ENCODE measurements at places on chromosomes 13 and 19.

DNA sequence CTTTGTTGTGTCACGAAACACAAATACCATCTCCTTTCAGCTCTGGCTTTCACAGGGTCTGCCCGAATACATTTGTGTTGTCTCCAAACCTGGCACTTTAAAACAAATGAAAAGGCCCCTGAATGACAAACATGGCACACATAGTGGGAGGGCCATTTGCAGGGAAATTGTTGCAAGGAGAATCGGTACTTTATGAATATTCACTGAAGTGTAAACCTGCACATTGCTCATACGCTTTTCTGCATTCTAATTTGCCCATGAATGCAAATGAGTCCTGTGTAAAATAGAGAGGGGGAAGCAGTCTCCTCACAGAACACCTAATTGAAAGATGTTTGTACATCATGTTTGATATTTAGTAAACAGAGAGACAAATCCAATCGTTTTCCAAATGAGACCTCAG lies 82.7 kb upstream of the PCDH8 start:
- no peak for DNase-seq

DNA sequence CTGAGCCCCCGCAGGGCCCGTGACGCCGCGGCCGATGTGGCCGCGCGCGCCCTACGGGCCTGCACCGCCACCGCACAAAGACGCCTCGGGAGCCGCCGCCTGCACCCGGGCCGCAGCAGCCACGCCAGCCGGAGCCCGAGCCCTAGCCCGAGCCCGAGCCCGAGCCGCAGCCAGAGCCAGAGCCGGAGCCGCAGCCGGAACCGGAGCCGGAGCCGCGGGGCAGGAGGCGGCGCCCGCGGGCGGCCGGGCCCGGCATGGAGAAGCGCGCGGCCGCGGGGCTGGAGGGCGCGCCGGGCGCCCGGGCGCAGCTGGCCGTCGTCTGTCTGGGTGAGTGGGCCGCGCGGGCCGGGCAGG lies 379 bp downstream of the LRP3 start:
- DNase-seq = no peak

DNA sequence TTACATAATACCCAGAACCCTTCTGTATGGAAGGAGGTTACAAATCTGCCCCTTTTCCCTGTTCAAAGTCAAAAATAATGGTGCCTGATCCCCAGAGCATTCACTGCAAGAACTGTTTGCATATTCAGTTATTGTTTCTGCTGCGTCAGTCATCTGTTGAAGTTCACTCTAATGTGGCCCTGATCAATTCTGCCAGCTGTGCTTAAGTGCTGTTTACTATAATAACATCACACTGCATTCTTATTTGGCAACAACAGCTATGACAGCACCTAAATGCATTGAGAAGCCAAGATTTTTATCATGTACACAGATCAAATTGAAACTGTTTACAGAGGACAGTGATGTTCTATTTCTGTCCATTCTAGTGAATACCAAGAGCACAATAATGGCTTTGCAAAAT lies 115.9 kb downstream of the DACH1 start:
- no peak for DNase-seq

- no peak for DNase-seq
Measured at GRCh38 chr13:71378961-71379905, 487.8 kb downstream of the DACH1 start.

GRCh38 chr19:19434483-19435045 lies 29.1 kb downstream of the GATAD2A start:
- DNase-seq = no peak

DNA sequence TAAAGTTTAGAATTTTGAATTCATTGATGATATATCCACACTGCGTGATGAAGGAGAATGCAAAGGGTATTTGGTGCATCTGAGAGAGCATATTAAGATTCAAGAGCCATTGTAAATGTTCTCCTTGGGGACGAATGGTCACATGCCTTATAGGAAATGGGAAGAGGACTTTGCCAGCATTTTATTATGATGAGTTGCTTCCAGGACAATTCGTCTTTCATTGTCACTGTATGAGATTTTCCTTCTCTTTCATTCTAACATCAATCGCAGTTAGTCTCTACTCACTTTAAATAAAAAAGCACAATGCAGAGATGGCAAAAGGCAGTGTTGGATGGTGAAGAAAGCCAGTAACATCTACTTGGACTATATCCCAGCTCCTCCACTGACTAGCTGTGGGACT lies 21.4 kb downstream of the WDFY2 start:
- DNase-seq = no peak

- no peak for DNase-seq
Measured at GRCh38 chr13:59300355-59301173, 863.2 kb downstream of the DIAPH3 start.

- DNase-seq = no peak
Measured at GRCh38 chr13:103878891-103879605, 812.8 kb upstream of the SLC10A2 start.

DNA sequence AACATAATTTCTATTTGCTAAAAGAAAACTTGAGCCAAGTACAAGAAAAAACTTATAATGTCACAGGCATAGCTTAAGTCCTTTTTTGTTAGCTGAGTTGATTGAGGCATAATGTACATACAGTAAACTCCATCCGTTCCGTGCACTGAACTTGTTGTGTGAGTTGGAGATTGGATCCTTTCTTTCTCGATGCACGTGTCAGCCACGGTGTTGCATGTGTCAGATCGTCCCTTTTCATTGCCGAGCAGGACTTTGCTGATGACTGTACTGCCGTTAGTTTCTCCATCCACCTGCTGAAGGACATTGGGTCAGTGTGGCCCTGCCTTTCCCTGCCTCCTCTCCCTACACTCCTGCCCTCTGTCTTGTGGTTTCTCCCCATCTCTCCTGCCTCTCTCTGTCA lies 34.4 kb downstream of the IGFL2 start:
- no peak for DNase-seq

DNA sequence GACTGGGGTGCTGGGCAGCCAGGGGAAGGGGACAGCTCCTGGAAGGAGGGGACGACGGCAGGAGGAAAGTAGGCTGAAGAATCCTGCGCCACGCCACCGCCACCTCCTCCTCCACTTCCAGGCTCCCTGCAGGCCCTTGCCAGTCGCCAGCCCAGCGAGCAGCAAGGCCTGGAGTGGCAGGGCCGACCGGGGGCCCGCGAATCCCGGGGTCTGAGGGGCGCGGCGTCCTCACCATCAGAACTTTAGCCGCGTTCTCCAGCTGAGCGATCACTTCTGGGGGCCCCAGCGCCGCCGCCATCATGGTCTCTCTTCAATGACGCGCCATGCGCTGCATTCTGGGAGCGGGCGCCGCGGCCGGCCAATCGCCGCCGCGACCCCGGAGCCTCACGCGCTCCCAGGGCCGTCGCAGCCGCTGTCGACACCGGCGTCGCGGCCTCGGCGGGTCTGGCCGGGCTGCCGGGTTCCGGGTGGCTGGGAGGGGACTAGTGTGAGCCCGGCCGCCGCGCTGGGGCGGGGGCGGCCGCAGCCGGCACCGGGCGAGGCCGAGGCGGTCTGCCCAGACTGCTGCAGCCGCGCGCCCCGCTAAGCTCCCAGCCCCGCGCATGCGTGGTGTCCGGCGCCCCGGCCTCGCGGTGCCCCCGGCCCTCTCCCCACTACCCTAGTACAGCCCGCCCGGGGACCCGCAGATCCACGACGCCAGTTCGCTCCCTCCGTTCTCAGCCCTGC lies at the start of gene XPO4:
XPO4 (minus strand) TSS at position 309 of the 726 bp plus-strand sequence; CDS start at position 301, 8 bp downstream.
- peak; percentile 93 for DNase-seq

- DNase-seq = peak; percentile 88
Measured at GRCh38 chr13:25501231-25501630, 129.5 kb downstream of the ATP8A2 start.

GRCh38 chr13:53241891-53242348 lies 213.3 kb downstream of the OLFM4 start:
- DNase-seq = no peak

GRCh38 chr13:51355217-51355616 lies 15.7 kb downstream of the SERPINE3 start:
- no peak for DNase-seq

- peak; percentile 81 for DNase-seq
Measured at GRCh38 chr13:31322026-31322425, 122.3 kb downstream of the B3GLCT start.

GRCh38 chr13:99080131-99080530 lies 102.3 kb upstream of the DOCK9 start:
- no peak for DNase-seq

DNA sequence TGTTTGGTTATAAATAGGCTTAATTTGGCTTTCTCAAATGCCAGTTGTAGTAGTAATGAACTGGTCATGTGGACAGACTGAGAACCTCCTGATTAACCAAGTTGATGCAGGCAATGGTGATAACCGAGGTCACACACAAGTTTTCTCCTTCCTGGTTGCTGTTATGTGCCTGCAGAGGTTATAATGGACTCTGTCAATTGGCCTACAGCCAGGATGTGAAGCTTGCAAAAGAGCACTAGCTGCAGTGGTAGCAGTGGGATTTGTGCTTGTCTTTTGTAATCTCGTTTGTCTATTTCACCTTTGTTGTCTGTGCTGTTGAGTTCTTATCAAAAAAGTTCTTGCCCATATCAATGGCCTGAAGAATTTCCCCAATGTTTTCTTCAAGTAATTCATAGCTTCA lies 20.6 kb downstream of the OR10H3 start:
- DNase-seq = no peak

DNA sequence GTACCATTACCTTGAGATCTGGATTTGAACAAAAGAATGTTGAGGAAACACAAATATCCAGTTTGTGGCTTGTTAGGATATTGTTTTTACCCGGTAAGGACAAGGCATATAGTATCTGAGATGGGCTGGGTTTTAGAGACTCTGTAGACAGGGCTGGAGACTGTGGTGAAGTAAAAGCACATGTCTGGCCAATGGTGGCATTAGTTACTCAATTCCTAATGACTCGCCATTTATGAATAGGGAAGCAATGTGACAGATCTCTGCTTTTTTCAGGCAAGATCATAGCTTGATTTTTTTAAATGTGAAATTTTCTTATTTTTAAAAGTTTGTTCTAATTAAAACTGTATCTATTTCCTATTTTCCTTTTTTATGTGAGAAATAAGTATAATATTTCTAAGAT lies 371.1 kb upstream of the SPRY2 start:
- no peak for DNase-seq

GRCh38 chr13:44726214-44726613 lies 150.1 kb upstream of the TSC22D1 start:
- no peak for DNase-seq

DNA sequence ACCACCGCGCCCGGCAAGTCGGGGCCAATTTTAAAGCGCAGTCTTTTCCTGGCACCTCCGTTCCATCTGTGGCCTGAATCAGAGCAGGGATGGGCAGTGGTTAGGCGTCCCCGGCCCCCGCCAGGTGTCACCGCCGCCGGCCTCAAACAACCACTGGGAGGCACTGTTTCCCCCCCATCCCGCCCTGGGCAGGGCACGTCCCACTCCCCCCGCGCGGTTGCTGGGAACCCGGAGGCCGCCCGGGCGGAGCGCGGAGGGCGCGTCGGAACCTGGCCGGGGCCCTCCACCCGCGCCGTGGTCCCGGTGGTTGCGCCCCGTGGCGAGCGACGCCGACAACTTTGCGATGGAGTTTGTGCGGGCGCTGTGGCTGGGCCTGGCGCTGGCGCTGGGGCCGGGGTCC lies at the start of gene GRIN3B:
GRIN3B (plus strand) TSS at position 325 of the 400 bp plus-strand sequence; CDS start at position 344, 19 bp downstream.
- no peak for DNase-seq

GRCh38 chr19:18802354-18802753 lies 11.2 kb upstream of the COMP start:
- DNase-seq = no peak

GRCh38 chr13:32007494-32007893 lies 24.1 kb upstream of the FRY start:
- no peak for DNase-seq

DNA sequence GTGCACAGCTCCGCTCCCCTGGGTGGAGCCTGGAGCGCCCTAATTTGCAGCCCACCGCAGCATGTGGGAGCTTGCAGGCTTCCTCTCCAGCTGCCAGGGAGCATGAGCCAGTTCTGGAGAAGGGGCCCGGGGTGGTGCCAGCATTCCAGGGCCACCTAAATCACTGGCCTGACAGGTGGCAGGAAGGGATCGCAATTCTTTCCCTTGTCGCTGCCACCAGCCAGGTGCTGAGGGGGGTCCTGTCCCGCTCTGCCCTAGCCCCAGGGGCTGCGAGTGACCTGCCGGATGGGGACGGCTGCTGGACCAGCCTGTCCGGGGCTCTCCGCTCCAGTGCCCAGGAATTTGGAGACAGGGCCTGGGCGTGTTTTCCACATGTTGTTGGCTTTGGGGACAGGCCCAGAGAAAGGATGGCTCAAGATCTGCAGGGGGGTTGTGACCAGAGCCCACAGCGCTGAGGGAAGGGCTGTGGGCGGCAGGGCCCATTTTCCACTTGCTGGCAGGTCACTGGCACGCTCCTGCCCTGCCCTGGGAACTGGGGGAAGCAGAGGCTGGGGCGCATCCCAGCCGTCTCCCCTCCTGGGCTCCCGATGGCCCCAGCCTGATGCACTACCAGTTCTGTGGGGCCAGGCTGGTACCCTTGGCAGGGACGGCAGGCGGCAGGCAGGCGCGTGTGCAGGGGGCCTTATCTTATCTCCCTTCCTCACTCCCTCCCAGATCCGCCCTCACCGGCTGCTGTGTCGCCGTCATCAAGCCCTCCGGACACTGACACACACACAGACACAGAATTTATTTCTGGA lies 9.5 kb downstream of the NDUFA11 start:
- DNase-seq = no peak

DNA sequence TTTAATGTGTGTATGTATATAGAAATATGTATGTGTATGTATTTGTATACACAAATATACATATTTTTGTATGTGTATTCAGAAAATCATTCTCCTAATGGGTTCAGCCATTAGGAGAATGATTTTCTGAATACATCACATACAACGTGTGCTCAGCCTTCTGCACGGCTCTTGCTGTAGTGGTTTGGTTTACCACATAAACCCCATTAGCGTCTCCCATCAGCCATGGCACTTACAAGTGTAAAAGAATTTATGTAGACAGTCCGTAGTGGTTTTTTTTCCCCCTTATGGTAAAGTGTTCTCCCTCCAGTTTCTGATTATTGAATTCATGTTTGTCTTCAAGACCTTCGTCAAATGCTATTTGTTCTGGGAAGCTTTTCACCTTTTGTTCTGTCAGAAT lies 38.2 kb downstream of the ATP8A2 start:
- DNase-seq = no peak

DNA sequence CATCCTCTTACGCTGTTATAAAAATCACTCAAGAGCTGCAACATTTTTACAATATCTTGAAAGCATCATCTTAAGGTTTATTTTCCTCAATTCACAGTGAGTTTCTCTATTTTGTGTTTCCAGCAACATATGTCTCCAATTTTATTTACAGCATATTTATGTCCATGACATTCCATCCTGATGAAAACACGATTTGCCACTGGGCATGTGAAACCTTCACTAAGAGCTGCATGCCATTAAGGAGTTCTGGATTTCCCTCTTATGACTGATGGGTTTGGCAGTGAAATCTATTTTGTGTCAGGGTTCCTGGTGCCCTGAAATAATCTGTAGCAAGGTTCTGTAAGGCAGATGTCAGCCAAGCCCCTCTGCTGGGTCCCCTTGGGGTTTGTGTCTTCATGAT lies 527.6 kb upstream of the KLF12 start:
- DNase-seq = no peak

GRCh38 chr13:28181413-28181812 lies 43.1 kb downstream of the PAN3 start:
- no peak for DNase-seq

Data from esophagus muscularis mucosa (tissue), 4 donors.